ENCODE measurements at places on chromosomes 16 and 17.

DNA sequence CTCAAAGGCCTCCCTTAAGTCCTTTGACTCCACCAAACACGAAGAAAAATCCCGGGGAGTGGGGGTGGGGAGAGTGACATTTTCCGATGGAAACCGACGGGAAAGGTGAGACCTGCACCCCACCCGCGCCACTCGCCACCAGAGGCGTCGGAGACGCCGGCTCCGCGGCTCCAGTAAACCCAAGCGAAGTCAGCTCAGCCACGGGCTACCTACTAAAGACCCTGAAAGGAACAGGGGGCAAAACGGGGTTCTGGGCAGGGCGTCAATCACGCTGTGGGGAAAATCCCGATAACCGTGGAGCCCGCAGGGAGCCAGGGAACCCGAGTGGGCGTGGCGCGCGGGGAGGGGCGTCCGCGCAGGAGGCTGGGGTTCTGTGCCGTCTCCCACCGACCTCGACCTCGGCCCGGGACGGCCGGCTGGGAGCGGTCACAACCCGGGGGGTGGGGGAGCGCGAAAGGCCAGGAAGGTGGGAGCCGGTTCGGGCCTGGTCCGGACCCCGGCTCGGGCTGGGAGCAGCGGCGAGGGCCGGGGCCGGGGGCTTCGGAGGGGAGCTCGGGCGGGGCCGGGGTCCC is 565 bp downstream of the WDR45B start:
- peak; percentile 53 for DNase-seq

- DNase-seq, result no peak
Measured at GRCh38 chr17:8267480-8268147, 18.5 kb downstream of the PFAS start.

DNA sequence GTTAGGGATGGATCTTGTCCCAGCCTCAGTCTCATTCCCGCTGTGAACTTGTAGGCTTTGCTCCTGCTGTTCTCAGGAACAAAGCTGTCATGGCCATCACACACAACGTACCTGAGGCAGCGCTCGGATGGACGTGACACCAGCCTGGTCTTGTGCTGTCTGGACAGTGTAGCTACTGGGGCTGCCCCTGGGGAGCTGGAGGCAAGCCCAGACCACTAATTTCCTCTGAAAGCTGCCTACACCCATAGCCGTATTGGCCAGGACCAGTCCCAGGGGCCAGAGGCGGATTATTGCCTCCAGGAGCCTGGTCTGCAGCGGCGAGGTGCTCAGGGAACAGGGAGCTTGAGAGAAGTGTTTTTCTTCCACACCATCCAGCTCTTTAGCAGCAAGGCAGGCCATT is 11.7 kb downstream of the ZNHIT3 start:
- no peak for DNase-seq

DNA sequence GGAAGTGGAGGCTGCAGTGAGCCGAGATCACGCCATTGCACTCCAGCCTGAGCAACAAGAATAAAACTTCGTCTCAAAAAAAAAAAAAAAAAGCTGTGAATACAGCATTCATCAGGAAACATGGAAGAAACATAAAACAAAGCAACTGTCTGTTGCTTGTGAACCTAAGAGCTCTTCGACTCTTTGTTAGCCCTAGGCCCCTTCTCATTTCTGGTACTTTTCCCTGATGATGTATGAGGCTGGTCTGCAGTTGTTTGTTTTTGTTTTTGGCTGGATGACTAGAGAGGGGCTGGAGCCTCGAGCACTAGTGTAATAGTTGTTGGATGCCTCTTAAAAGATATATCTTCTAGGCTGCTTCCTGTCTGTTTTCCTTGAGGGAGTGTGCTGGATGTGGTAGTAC is 113.5 kb downstream of the MAP2K6 start:
- no peak for DNase-seq

GRCh38 chr17:5264893-5265292 is 17.2 kb upstream of the RABEP1 start:
- no peak for DNase-seq

DNA sequence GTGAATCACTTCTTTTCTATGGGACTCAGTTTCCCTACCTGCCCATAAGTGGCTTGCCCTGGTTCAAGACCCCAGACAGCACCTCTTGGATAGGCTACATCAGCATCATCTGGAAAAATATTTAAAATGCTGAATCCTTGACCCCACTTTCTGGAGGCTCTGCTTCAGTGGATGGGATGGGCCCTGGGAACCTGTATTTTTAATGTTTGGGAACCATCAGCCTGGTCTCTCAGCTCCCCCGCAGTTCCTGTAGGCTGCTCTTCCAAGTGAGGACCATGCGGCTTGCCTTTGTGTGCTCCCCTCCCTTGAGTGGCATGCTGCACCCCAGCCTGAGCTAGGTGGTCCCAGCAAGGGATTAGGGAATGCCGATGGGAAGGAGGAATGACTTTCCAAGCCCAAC is 68.3 kb upstream of the CRHR1 start:
- DNase-seq, result no peak

DNA sequence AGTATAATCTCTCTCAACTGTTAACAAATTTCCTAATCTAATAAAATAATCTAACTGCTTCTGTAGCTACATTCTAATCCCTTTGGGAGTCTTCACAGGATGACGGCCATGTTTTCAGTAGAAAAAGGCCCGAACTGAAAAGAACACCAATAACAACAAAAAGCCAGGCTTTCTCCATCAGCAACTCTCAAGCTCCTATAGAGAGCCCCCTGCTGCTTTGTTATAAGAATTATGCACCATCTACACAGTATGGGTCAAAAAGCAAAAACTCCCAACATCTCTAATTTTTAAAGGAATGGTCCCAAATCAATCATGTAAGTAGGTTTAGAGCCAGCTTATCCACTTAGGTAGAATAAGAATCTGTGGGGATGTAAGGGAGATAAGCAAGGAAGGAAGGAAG is 163.6 kb upstream of the C17orf78 start:
- no peak for DNase-seq

DNA sequence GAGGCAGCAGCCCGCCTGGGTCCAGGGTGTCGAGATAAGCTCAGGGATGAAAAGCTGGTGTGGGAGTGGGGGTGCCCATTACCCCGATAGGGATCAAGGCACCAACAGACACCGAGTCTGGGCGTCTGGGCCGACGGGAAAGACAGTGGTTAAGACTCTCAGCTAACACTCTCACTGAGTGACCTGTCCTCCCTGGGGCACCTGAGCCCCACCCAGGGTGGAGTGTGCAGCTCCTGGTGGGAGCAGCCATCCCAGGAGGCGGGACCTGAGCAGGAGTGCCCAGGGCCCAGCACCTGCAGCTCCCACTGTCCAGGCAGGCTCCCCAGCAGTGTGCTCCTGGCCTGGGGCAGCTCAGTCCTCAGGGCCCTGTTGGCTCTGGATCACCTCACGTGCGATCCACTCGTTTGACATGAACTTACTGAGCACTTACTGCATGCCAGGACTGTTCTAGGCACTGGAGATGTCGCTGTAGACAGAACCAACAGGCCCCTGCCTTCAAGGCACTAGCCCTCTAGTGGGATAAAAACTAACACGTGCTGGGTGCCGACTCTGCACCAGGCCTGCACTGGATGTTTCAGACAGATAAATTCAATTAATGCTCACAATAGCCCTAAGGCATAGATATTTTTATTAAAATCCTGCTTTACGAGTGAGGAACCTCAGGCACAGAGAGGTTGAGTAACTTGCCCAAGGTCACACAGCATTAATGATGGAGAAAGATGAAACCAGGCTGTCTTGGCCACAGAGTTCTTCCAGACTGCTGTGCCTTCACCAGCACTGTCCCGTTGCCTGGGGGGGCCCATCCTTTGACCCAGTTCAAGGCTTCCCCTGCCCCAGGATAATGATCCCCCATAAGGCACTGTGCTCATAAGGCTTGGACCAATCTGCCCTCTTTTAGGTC is 1.9 kb downstream of the EVPLL start:
- DNase-seq, result no peak

DNA sequence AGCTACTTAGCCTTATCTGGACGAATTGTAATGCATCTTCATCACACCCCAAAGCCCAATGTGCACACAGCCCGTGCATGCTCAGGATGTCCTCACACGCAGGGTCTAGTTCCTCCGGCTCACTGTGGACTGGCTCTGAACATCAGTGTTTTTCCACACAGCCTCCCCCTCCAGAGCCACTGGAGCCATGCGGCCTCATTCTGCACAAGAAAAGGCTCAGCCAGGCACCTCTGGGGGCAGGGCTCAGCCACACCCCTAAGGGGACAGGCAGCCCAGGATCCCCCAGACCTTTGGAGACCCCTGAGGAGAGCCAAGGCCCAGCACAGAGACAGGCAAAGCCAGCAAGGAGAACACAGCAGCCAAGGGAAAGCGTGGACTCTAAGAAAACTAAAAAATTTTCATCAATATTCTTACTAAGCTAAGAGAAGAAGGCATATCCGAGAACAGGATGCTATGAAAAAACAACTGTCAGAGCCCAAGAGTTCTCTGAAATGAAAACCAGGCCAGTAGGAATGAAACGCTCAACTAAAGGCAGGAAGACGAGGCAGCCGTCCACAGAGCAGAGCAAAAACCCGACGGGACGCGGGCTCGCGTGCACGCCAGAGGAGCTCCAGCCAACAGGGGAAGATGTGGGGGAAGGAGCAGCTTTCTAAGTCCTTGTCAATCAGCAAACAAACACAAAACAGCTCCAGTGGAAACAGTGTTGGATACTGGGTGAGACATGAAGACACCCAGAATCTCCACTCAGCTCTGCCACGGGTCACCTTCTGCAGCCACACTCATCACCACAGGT is 34.5 kb downstream of the MAP1LC3B start:
- DNase-seq, result no peak

- no peak for DNase-seq
Measured at GRCh38 chr17:42296012-42296411, 7.7 kb downstream of the STAT5A start.

GRCh38 chr17:39166437-39167335 is 725 bp upstream of the ARL5C start:
- DNase-seq, result no peak

DNA sequence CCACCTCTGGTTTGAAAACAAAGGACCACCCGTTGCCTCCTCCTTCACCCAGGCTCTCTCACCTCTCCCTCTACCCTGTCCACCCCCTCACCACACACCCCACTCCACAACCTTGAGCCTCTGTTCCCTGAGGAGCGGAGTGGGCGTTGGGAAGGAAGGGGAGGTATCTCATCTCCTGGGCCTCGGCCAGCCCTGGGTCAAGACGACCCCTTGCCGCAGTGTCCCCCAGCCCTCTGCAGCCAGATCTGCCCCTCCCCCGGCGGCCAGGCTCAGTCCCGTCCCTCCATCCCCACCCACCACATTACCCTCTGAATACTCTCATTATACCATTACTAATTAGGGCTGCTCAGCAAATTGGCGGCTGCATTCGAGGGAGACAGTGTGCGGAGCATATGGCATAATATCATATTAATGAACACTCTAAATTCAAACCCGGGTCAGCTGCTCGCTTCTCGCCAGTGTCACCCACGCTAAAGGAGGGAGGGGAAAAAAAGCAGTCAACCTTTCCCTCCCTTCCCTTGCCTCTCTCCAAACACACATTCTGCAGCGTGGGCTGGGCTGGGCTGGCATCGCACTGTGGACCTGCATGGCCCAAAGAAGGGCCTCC is 123.2 kb upstream of the LHX1 start:
- DNase-seq, result no peak

- no peak for DNase-seq
Measured at GRCh38 chr16:4152267-4152666, 36.0 kb upstream of the ADCY9 start.

- DNase-seq, result peak; percentile 33
Measured at GRCh38 chr16:72092832-72093447, 480 bp downstream of the TXNL4B start.

DNA sequence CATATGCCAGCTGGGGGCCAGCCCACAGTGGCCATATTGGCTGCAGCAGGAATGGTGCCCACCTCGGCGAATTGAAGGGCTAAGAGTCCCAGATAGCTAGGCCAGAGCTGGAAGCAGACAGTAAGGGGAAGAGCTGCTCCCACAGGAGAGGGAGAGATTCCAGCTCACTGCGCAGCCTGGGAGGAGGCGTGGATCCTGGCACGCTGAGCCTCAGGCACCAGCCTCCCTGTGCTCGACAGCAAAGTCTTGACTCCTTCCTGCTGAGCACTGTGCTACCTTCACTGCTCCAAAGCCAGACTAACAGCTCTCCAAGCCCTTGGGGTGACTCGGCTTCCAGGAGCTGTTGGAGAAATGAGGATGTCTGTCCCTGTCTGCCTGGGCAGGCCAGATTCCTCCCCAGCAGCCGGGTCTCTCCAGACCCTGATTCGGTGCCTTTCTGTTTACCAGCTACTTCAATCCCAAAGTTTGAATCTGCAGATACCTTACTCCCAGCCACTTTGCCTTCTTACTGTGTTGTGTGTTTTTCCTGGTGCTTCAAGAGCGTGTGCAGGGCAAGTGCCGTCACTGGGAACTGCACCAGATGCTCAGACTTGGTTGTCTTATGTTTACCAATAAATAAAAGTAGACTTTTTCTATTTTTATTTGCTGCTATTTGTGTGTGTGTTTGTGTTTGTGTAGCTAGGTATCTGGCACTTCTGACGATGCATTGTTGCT is 9.1 kb downstream of the CBX2 start:
- DNase-seq, result no peak

- no peak for DNase-seq
Measured at GRCh38 chr17:10149573-10150399, 48.6 kb downstream of the GAS7 start.

DNA sequence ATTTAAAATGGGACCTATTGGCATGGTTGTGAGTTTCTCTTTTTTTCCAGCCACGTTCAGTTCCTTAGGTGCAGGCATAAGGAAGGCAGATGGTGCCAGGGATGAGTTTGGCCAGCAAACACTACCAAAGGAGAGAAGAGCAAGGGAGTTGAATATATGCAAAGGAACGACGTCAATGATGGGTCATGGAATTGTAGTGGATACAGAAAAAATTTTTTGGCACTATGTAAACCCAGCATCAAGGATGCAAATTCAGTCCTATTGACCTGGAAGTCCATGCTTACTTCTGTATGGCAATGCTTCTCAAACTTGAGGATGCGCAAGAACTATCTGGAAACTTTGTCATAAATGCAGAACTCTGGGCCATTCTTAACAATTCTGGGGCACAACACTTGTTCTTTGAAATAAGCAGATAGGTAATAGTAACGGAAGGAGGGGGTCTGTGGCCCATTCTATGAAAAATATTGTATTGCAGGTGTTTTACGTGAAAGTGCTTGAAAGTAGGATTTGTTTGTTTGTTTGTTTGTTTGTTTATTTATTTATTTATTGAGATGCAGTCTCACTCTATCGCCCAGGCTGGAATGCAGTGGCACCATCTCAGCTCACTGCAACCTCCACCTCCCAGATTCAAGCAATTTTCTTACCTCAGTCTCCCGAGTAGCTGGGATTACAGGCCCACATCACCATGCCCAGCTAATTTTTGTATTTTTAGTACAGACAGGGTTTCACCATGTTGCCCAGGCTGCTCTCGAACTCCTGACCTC is 18.0 kb downstream of the APOH start:
- DNase-seq, result no peak

DNA sequence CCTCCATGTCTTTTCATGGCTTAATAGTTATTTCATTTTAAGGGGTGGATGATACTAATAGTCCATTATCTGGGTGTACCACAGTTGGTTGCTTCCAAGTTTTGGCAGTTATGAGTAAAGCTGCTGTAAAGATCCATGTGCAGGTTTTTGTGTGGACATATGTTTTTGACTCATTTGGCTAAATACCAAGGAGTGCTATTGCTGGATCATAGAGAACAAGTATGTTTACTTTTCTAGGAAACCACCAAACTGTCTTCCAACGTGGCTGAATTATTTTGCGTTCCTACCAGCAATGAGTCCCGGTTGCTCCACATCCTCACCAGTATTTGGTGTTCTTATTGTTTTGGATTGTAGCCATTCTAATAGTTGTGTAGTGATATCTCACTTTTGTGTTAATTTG is 181.9 kb downstream of the SPECC1 start:
- no peak for DNase-seq

Data from H54 (cell line).